ENCODE measurements at places on chromosomes 13 and 19. TPM values are rescaled to one million over a fixed set of nuclear protein-coding genes. Genes with fewer than 3 reads are reported as not detected.

Gene SIGLEC8
- not detected for total RNA-seq

Gene FEM1A
- total RNA-seq, result 22.7 TPM

Gene LGALS4
- not detected for total RNA-seq

Gene GNA15
- 207 TPM for total RNA-seq

Gene ZNF224
- 16.4 TPM for total RNA-seq

Gene TARM1
- not detected for total RNA-seq

Gene PDE4C
- total RNA-seq, result 0.43 TPM
